Adrenal gland (tissue), 19 donors: ENCODE measurements at places on chromosomes 5 and 9. TPM values are rescaled to one million over a fixed set of nuclear protein-coding genes. Genes with fewer than 3 reads are reported as not detected.

The C8G gene
- total RNA-seq, result not detected

The RAD50 gene
- 33.5 TPM for total RNA-seq

The SLC4A9 gene
- total RNA-seq, result not detected

The RGS7BP gene
- total RNA-seq, result 5.3 TPM

The STKLD1 gene
- 3.2 TPM for total RNA-seq

The PDCD1LG2 gene
- 1.4 TPM for total RNA-seq

The ANKRD18B gene
- not detected for total RNA-seq

The CCDC152 gene
- total RNA-seq, result 1.1 TPM

The POU5F2 gene
- total RNA-seq, result 4.2 TPM

DNA sequence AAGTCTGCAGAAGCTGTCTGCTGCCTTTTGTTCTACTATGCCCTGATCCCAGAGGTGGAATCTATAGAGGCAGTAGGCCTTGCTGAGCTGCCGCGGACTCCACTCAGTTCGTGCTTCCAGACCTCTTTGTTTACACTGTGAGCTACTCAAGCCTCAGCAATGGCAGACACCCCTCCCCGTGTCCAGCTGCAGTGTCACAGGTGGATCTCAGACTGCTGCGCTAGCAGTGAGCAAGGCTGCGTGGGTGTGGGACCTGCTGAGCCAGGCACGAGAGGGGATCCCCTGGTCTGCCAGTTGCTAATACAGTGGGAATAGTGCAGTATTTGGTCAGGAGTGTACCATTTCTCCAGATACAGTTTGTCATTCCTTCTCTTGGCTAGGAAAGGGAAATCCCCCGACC, 99.6 kb downstream of the SLCO4C1 start:
- DNase-seq, result no peak

GRCh38 chr5:36656556-36656955, 50.1 kb downstream of the SLC1A3 start:
- DNase-seq, result no peak

DNA sequence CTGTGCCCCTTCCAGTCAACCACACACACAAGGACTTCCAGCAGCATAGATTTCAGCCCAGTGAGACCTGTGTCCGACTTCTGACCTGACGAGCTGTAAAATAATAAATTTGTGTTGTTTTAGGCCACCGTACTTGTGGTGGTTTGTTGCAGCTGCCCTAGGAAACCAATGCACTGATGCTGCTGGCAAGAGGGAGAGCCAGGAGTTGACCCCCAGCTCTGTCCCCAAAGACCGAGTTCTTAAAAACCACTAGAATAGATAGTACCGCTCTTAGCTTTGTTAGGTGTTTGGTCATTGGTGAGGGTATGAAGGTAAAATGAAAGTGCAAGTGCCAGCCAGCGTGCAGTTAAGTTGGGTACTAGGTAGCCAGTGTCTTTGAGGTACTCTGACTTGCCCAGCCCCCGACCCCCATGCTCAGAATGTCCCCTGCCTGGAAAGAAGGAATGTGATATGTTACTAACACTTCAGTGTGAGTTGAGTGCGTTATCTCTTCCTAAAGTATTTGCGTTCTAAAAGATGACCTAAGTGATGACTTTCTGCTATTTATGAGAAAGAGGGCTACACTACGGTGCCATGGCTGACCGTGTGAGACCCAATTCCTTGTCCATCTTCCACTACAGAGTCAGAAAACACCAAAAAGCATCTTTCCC, 185.6 kb downstream of the AOPEP start:
- no peak for DNase-seq

- DNase-seq, result peak; percentile 63
These were observed 11.1 kb upstream of the NRG2 start for GRCh38 chr5:140054086-140054689.

GRCh38 chr5:118144540-118144939, 843.8 kb downstream of the DTWD2 start:
- DNase-seq, result no peak

GRCh38 chr9:38061326-38061977, 7.6 kb downstream of the SHB start:
- DNase-seq, result no peak

- no peak for DNase-seq
These were observed 45.3 kb upstream of the SIL1 start for GRCh38 chr5:139243425-139243970.

- no peak for DNase-seq
These were observed 276.3 kb downstream of the SAXO1 start for GRCh38 chr9:18756712-18757125.

DNA sequence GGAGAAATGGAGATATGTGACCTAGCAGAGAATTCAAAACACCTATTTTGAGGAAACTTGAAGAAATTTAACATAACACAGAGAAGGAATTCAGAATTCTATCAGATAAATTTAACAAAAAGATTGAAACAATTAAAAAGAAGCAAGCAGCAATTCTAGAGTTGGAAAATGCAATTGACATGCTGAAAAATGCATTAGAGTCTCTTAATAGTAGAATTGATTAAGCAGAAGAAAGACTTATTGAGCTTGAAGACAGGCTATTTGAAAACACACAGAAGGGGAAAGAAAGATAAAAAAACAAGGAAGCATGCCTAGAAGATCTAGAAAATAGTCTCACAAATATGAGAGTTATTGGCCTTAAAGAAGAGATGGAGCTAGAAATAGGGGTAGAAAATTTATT, 87.8 kb upstream of the SLC1A1 start:
- no peak for DNase-seq

DNA sequence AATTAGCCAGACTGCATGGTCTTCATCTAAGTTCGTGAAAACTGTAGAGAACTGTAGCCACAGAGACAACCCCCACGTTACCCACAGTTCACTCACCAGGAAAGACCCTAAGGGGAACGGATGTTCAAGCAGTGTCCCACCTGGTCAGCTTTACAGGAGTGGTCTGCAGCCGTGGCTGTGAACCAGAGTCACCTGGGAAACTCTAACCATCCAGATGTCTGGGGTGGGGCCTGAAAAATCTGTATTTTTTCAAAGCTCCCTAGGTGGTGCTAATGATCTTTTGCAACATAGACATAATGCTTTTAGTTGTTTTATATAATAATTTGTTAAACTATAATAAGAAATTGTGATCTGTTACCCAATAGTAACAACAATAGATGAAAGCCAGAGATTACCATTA, 47.7 kb upstream of the ANGPTL2 start:
- DNase-seq, result no peak

- no peak for DNase-seq
These were observed 139.7 kb upstream of the PITX1 start for GRCh38 chr5:135173662-135174290.

DNA sequence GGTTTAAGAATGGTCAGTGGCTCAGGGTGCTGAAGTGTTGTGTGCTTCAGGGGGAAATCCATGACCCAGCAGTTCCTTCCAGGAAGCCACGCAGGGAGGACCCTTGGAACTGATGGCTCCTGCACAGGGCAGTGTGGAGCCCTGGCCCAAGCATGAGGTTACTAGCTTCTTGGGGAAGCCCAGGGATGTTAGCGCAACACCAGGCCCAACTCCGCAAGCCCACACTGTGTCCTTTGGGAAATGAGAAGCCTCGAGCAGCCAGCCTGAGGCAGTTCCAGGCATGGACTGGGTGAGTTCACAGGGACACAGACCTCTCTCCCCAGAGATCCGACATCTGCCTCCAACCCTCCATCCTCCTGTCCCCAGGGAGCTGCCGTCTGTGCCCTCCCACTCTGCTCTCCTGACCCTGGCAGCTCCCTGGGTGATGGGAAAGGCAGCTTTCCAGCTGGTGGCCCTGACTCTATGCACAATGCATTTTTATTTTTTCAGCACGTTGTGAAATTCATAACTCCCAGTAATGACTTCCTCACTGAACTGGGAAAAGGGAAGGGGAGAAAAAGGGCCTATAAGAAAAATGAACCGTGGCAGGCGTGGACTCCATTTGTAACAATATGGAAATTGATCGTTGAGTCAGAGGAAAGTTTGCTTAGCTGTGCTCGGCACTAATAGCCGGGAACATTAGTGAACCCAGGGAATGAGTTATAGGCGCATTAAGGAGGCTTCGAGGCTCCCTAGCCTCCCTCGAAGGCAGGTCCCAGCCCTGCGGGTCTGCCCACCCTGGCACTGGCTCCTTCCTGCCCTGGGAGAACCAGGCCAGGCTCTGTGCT, 34.1 kb downstream of the LMX1B start:
- no peak for DNase-seq

GRCh38 chr5:96997265-96997859, 61.5 kb downstream of the LNPEP start:
- no peak for DNase-seq

DNA sequence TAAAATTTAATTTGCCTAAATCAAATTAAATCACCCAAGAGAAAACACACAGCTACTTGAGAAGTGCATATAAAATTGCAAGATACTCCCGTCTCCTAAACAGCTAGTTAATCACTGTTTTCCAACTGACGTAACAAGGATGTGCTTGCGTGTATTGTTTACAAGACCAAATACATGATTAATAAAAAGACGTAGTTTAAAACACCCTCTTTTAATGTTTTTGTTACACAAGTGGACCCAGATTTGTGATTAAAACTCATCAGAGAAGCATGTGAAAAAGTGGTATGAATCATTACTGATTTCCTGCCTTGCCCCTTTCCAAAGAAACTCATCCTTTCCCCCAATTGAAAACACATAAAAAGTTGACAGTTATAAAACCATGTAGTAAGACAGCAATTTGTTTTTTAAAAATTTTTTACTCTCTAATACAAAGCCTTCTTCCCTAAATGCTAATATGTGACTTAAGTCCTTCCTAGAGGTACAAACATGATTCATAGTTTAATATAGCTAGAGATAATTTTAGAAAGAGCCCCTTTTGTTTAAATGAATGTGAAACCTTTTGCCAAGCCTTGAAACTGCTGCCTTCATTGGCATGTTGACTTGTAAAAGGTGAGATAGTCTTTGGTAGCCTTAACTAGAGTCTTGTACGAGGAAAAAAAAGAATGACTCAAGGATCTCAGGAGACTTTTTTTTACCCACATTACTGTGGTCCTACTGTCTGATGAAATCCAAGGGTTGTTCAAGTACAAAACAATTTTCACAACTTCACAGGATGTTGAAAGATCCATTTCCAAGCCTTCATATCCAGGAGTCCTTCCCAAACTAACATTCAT, 61.4 kb upstream of the FST start:
- no peak for DNase-seq

GRCh38 chr5:95900383-95900958, 61.2 kb downstream of the ELL2 start:
- peak; percentile 37 for DNase-seq

GRCh38 chr9:98864281-98865174, 57.1 kb downstream of the GALNT12 start:
- DNase-seq, result peak; percentile 51

DNA sequence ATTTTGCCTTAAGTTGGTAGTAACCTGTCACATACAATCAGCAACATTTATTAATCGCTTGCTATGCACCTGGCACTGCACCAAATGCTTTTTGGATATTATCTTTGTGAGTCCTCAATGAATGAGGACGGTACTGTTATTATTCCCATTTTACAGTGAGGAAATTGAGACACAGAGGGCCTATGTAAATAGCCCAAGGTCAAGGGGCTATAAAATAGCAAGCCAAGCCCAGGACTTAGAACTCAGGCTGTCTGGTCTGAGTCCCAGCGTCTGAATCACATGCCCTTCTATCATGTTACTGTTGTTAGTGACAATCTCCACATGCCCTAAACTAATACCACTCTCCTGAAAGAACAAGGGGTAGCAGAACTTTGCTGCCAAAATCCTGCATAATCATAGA, 60.0 kb downstream of the ERAP1 start:
- DNase-seq, result no peak
